ENCODE measurements at places on chromosomes 5 and 9.
A peak's percentile ranks its signal among the peaks of the same experiment; 100 is the strongest.

DNA sequence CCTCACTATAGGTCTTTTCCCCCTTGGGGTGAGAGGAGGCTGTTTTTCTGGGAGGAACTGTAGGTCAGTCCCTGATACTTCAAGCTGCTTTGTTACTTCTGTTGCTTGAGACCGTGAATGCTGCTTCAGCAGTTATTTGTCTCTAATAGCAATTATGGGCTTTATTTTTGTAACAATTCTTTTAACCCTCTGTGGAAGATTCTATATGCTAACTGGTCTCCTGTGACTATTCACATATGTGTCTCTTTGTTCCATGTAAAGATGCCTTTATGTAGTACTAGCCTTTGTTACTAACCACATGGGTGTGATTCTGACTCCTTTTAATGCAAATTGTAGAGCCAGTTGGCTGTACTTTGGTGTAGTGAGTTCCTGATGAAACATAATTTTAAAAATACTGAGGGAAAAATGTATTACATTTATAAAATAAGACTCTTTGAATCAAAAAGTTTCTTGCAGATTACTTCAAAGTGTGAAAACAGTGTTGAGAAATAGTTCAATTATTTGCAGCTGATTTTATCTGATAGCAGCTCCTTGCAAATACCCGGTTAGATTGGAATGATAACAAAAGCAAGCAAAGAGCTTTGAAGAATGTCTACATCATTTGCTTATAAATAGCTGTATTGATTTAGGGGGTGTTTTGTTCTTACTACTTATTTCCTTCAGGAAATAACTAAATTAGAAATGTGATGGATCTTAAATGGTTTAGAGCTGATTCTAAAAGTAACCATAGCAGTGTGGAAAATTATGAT is 46.6 kb downstream of the ANGPTL2 start:
- DNase-seq, result peak; percentile 39

DNA sequence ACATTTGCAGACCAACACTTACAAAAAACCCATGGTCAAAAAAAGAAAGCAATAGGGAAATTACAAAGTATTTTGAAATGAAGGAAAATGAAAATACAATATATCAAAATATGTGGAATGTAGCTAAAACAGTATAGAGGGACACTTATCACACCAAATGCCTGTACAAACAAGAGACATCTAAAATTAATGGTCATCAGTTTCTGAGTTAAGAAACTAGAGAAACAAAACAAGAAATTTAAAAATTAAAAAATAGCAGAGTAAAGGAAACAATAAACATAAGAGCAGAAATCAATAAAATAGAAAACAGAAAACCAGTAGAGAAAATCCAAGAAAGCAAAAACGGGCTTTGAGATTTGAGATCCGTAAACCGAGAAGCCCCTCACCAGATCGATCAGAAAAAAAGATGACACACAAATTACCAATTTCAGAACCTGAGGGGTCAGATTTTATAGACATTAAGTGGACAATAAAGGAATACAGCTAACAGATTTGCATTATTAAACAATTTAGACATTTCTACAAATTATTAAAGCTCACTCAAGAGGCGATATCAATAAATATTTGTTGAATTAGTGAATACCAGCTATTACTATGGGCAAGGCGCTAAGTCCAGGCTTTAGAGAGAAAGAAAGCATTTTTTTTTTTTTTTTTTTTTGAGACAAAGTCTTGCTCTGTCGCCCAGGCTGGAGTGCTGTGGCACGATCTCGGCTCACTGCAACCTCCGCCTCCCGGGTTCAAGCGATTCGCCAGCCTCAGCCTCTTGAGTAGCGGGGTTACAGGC is 1.0 kb upstream of the TENT2 start:
- DNase-seq, result no peak

DNA sequence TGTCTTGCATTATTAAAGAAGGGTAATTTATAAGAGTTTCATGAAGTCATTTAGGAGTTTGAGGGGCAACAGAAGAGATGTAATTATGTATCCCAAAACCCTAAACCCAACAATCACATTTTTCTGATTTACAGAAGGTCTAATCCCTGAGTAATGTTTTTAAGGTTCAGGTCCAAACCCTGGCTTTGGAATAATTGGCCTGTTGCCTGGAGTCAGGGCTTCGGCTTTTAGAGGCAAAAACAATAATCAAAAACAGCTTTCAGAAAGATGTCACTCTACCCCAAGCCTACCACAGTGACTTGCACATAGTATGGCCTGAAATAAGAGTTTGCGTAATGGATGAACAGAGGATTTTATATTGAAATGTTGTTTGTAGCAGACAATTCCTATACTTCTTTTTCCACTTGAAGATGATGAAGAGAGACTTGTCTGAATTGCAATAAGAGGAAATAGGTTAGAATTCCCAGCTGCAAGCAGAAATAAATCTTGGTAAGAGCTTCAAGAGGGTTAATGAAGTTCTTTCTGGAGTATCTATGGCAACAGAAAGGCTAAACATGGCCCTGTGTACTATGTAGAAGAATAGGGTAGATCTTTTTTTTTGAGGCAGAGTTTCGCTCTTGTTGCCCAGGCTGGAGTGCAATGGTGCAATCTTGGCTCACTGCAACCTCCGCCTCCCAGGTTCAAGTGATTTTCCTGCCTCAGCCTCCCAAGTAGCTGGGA is 152.0 kb downstream of the GPBP1 start:
- no peak for DNase-seq

DNA sequence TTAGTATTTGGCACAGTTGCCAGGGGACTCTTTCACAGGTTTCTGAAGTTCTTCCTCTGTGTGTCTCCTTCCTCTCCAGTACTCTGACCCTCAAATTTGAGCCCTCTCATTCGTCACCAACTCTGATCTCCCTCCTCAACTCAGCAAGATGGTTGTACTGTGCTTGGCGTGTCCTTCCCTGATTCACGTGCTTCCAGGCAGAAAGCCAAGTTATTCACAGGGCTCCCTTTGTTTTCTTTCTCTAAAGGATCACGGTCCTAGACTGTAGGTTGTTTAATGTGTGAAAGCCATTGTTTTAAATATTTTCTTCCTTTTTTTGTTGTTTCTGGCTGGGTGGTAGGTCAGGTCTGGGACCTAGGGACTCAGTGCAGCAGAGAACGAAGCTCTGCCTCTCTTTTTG is 142.9 kb downstream of the DMAC1 start:
- no peak for DNase-seq

DNA sequence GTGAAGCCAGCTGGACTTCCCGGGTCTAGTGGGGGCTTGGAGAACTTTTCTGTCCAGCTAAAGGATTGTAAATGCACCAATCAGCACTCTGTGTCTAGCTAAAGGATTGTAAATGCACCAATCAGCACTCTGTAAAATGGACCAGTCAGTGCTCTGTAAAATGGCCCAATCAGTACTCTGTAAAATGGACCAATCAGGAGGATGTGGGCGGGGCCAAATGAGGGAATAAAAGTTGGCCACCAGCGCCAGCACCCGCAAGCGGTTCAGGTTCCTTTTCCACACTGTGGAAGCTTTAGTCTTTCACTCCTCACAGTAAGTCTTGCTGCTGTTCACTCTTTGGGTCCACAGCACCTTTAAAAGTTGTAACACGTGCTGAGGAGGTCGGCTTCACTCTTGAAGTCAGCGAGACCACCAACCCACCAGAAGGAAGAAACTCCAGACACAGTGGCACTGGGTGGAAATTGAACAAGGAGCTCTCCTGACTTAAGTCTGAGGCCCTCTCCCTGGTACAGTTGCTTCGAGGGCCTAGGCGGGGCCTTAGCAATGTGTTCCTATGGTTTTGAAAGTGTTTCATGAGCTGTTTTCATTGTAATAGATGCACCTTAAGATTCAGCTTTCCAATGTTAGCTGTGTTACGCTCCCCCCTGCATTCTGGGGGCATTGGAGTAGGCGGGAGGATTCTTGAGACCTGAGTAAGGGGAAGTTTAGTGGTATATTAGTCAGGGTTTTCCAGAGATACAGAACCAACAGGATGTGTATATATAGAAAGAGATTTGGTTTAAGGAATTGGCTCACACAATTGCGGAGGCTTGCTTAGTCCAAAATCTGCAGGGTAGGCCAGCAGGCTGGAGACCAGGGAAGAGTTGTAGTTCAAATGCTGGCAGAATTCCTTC is 21.5 kb upstream of the MYO10 start:
- no peak for DNase-seq

GRCh38 chr9:135864447-135865049 is 42.8 kb downstream of the CAMSAP1 start:
- peak; percentile 25 for DNase-seq
